ENCODE measurements at places on chromosomes 12 and 14. TPM values are rescaled to one million over a fixed set of nuclear protein-coding genes. Genes with fewer than 3 reads are reported as not detected.

- DNase-seq = no peak
These were observed 43.9 kb upstream of the FBRSL1 start for GRCh38 chr12:132445884-132446632.

GRCh38 chr12:122888232-122888752 lies 7.6 kb downstream of the VPS37B start:
- no peak for DNase-seq

DNA sequence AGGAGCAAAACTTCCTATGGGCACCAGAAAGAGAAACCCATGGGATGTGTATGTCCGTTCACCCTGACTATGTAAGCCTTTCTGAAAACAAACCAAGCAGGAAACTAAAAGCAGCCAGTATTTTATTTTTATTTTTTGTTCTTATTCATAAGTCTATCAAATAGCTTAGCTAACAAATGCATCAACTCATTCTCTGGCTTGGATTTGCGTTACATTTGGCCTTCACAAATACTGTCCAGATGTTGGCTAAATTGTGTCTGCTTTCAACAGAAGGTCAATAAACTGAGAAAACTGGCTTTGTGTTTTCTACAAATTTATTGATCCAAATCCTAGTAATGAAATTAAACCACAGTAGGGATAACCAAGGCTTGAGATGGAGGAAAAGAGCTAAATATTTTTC lies 379.0 kb downstream of the NOVA1 start:
- no peak for DNase-seq

- no peak for DNase-seq
These were observed 9.5 kb downstream of the TRAF3 start for GRCh38 chr14:102786768-102787167.

DNA sequence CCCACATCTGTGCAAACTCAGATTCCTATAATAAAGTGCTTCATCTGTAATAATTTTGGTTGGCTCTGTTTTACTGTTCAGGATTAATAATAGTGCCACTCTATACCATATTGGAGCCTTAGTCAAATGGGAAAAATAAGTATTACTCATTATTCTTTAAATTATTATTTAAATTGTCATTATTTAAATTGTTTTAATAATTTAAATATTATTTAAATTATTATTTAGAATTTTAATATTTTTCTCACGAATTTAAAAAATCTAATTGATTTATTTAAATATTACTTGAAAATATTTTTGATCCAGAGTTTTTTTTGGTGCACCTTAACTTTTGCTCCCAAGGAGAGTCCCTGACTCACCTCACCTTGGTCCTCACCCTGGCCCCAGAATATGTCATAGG lies 245.7 kb upstream of the MDGA2 start:
- DNase-seq = no peak

DNA sequence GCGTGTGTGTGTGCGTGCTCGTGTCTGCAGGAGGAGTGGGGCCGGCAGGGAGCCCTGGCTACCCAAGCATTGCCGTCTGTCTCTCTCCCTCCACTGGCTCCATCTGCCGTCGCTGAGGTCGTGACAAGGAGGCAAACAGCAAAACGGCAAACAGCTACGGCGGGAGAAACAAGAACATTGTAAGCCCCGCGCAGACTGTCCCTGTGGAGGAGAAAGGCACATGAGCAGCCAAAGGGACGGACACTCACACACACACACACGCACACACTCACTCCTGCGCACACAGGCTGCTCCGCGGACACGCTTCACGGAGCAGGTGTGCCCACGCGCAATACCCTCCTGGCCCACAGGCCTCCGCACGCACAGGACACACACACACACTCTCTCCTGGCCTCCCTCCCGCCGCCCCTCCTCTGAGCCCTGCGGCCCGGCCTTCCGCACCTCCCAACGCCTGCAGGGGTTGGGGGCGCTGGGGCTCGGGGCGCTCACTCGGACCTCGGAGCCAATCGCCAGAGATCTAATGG lies 905 bp downstream of the CISTR start:
- DNase-seq = no peak

GRCh38 chr14:64758691-64759554 lies 54.7 kb downstream of the PLEKHG3 start:
- DNase-seq = no peak

DNA sequence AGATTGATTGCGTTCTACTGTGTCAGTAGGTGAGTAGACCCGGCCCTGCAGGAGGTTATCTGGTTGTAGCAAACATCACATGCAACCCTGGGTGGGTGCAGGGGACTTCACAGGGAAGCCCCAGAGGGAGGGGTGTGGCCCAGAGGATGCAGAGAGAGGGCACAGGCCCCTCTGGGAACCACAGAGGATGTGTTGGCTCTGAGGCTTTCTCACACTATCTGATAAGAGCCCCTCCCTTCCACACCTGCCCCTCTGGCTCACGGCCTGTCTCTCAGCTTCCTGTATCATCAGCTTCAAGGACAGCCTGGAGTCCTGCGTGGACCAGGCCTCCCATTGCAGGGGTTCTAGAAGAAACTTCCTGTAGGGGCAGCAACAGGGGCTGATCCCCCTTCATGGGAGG lies 101.9 kb downstream of the RIN3 start:
- no peak for DNase-seq

- DNase-seq = no peak
These were observed 43.9 kb downstream of the SLC15A4 start for GRCh38 chr12:128779901-128780300.

GRCh38 chr14:85527445-85528035 lies 2.4 kb upstream of the FLRT2 start:
- DNase-seq = no peak

DNA sequence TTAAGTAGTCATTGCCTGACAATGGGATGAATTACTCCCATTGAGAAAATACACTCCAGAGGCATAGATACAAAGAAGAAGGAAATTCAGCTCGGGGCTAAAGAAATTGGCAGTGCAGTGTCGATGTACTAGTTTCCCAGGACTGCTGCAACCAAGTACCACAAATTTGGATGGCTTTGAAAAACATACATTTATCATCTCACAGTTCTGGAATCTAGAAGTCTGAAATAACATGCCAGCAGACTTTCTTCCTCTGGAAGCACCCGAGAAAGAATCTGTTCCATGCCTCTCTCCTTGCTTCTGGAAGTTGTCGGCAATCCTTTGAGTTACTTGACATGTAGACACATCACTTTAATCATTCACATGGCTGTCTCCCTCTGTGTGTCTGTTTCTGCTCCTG lies 101.9 kb downstream of the TMTC3 start:
- no peak for DNase-seq

DNA sequence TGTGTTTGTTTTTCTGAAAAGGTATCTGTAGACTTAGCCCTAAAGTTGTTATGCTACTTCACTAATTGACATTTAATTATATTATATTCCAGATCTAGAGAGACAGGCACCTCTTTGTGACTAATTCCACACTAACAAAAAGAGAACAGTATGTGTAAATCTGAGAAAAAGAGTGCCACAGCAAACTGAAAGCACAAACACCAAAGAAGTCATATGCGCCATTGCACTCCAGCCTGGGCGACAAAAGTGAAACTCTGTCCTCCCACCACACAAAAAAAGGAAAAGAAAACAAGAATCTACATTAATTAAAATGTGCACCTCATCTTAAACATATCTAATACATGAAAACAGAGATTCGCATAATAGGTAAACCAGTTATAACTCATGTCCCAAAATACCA lies 4.4 kb upstream of the CSRNP2 start:
- no peak for DNase-seq

DNA sequence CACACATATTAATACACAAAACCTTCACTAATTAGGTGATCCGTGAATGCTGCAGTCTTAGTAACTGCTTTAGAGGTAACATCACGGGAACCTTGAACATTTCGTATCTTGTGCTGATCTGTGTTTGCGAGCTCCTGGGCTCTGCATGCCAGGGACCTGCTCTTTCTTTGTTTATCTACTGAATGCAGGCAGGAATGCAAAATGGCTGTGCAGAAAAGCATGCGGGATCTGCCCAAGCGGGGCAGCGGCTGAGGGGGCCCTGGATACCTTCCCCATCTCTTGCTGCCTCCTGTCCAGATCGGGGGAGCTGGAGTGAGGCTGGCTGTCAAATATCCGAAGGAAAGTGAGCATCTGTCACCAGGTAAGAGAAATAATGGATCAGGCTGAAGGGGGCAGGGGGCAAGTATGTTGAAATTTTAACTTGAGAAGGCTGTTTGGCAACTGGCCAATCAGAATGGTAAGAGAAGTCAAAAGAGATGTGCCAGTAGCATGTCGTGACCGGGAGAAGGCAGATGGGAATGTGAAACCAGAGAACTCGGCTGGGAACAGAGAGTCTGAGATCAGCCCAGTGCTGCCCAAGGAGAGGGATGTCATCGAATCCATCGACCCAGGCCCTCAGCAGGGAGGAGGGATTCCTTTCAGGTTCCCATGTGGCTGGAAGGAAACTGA lies 191.4 kb downstream of the TTC7B start:
- no peak for DNase-seq

GRCh38 chr12:95385246-95386035 lies 88.5 kb upstream of the METAP2 start:
- DNase-seq = no peak

- no peak for DNase-seq
These were observed 108.5 kb upstream of the PLXNC1 start for GRCh38 chr12:94039914-94040313.

GRCh38 chr12:7497661-7498060 lies 5.9 kb downstream of the CD163 start:
- DNase-seq = no peak

GRCh38 chr14:99158646-99159165 lies 113.3 kb downstream of the BCL11B start:
- no peak for DNase-seq

DNA sequence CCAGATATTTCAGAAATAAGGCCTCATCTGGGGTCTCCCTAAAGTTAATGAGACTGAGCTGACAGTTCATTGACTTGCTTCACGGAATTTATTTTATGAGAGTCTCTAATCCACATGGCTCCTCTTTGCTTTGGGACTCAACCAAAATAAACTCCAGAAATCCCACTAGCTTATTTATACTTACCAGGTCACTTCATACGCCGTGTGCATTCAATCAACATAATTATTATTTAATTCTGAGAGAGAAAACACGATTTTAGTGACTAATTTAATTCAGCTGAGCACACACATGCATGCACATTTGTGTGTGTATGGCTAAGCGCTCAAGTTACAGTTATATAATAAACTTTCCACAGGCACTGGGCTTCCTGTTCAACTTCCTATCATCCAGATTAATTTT lies 333.4 kb upstream of the CCDC196 start:
- no peak for DNase-seq

DNA sequence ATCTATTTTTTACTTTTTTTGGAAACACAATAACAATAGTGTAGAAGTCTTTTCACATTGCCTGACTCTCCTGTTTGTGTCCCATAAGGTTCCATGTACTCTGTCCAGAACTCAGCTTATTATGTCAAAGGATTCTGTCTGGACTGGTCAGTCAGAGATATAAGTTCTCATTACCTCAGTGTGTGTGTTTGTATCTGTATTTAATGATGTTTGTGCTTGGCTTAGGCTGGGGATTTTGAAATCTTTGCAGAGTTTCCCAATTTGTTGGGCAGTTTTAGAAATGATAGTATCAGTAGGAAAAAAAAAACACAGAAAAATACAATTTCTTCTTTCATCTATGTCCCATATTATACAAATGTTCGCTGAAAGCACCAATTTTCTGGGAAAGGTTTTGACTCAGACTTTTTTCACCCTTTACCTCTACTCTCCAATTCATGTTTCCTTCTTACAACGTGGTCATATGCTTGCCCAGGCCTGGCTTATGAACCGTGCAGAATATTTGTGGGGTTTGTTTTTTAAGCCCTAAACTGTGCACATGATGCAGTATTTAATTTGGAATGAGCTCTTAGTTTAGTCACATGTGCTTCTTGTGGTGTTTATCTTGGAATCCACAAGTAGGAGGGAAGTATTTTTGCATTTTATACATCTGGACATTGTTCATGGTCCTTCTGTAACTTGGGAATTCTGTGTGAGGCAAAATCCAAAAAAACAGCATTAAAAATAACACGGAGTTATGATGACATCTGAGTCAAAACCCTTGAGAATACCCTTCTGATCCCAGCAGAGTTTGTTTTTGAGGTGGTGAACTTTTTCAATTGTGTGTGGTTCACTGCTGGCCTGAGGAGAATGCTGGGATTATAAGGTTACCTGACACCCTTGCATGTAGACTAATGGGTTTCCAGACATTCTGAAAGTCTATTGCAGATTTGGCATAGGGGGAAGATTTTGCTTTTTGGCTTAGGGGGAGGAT lies 121.2 kb downstream of the RAD51B start:
- DNase-seq = no peak

DNA sequence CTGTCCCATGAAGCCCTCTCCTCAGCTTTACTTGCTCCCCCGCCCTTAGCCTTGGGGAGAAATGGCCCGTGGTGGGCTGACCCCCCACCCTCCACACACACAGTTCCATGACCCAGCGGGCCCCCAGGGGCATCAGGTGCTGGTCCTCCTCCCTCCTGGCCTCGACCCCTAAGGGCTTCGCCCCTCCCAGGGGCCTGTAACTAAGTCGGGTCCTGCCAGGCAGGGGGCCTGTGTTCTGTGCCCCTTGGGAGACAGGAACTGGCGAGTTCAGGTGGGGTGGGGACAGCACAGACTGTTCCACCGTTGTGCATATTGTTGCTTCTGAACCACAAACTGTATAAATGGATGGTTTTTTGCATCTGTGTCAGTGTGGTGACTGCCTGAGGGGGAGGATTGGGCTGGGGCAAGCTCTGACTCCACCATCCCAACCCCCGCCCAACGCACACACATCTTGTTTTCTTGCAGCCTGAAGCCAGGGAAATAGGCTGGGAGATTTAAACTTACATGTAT lies 8.8 kb downstream of the TAMALIN start:
- DNase-seq = no peak

GRCh38 chr12:49093792-49094159 lies 825 bp downstream of the DHH start:
- no peak for DNase-seq

DNA sequence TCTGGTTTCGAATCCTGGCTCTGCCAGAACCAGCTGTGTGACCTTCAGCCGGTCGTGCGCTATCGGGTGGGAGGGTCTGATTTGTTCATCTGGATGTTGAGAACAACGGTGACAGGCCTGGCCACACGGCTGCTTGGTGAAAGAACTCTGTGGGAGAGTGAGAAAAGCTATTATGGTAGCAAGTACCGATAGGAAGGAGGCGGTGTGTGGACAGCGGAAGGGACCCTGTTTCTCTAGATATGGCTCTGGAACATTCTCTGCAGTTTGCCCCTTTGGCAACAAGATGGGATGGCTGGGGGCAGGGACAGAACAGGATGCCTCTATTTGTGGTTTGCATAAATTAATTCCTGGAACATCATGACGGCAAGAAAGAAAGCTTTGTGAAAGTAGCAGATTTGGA lies 347.3 kb downstream of the AACS start:
- DNase-seq = no peak

GRCh38 chr14:24013654-24014514 lies 25.2 kb downstream of the DHRS4L2 start:
- no peak for DNase-seq

The CACNA2D4 gene
- total RNA-seq = 5.9 TPM

The PTGER2 gene
- total RNA-seq = 8.5 TPM

The EXOC3L4 gene
- total RNA-seq = 3.3 TPM

The SERPINA6 gene
- total RNA-seq = not detected

The IGF1 gene
- total RNA-seq = 52.1 TPM

The STON2 gene
- total RNA-seq = 54.4 TPM

The TAS2R43 gene
- 1.7 TPM for total RNA-seq

The GPRC5A gene
- 9.3 TPM for total RNA-seq

The PRB2 gene
- not detected for total RNA-seq

The KRT86 gene
- total RNA-seq = 0.45 TPM

The PMCH gene
- not detected for total RNA-seq

The TEX52 gene
- not detected for total RNA-seq

The KRT3 gene
- total RNA-seq = not detected
